ENCODE measurements at places on chromosomes 3 and 15.

DNA sequence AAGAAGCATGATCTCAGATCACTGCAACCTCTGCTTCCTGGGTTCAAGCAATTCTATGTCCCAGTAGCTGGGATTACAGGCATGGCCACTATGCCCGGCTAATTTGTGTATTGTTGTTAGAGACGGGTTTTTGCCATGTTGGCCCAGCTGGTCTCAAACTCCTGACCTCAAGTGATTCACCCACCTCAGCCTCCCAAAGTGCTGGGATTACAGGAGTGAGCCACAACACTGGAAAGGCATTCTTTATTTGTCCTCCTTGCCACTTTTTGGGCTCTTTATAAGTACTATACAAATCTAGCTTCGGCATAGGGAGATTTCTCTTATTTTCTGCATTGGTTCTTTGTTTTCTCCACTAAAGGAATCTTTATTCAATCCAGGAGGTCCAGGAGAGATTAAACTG lies 18.6 kb downstream of the CMTM8 start:
- DNase-seq: no peak

DNA sequence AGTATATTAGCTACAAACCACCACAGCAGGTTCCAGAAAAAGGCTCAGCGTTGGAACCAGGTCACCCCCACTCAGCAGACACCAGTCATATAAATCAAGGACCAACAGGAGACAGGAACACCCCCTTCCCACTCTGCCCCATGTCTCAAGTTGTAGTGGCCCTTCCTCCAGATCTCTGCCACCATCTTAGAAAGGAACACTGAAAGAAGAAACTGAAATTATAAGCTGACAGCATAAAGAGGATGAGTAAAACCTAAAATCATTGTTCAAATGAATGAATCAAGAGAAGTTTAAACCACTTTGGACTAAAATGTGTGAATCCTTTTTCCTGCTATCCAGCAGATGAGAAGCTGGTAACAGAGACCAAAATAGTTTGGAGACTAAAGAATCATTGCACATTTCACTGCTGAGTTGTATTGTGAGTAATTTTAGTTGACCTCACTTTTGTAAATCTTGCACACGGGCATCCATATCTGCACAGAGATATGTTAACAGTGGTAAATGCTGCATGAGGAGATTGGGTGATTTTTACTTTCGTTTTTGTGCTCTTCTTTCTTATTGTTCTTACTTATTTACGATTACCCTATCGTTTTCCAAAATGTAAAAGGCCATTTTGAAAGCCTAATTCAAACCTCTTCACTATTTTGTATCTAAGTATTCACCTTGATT lies 19.8 kb downstream of the CCR3 start:
- no peak for DNase-seq

DNA sequence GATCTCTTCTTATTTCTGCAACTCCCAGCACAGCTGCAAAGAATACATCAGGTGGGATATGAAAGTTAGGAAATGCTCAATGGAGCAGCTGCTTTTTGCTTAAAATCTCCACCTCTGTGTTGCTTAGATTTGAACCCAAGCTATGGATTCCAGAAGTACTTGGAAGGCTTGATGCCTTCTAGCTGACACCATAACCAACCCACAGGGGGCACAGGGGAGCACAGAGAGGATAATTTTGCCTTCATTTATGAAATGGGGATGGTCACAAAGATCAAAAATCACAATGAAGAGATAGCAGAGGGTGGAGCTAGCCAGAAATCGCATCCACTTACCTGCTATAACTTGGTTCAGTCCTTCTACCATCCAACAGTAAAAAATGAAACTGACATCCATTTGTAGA lies 75.7 kb downstream of the DUT start:
- no peak for DNase-seq

DNA sequence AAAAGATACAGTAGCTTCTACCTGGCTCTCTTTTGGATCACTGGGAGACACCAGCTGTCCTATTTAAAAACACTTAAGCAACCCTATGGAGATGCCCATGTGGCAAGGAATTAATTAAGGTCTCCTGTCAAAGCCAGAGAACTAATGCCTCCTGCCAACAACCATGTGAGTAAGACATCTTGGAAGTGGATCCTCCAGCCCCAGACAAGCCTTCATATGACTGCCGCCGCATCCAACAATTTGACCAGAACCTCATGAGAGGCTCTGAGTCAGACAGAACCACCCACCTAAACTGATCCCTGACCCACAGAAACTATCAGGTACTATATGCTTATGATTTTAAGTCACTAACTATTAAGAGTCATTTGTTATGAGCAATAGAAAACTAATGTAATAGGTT lies 22.3 kb downstream of the IFT80 start:
- no peak for DNase-seq

DNA sequence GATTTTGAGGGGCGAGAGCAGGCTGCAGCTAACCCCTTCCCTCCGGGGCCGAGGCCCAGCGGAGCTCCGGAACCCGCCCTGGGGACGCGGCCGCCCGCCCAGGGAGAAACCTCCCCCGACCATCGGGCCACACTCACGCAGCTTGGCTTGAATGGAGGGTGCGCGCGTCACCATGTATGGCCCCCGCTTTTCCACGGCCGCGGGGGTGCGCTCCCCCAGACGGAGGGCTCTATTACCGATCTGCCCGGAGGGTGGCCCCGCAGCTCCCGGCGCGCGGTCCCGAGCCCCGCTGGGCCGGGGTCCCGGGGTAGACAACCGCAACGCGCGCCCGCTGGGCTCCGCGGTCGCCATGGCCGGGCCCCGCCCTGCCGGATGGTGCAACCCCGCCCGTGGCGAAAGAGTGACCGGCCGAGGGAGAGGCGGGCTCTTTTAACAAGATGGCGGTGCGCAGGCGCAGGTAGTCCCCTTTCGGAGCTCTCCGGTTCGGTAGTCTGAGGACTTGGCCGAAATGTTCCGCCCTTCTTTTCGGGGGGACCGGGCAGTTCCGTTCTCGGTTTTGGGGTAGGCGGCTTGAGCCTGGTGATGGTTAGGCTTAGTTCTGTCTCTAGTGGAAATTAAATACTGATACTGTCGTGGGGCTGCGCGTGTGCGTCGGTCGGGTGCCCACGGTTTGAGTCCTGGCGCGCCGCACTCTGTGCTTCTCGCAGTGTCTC lies at the start of gene FAM219B:
Gene FAM219B, minus strand, starts transcription at position 402 of the 713 bp plus-strand sequence. Its CDS starts 51 bp downstream, at position 351.
- DNase-seq: no peak

DNA sequence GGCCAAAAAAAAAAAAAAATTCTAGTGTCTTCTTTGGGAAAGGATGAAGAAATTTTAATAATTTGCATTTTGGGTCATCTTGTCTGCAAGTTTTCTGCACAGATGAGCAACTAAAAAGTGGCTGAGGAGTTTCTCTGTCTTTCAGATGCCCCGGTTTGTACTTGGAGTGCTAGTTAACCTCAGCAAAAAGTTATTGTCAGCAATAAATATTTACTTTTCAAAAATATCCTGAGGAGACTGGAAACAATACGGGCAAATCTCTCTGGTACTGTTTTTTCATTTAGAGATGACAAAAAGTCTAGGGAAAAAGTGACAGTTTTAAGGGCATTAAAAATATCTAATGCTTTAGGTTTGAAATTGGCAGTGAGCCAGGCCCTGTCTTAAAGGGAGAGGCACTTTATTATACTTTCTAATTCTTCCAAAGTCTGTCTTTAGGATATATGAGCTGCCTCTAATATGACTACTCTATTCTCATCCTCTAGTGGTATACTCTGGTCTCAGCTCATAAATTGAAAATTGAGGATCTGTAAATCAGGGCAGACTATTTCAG lies 436.0 kb upstream of the NR2F2 start:
- DNase-seq: no peak

DNA sequence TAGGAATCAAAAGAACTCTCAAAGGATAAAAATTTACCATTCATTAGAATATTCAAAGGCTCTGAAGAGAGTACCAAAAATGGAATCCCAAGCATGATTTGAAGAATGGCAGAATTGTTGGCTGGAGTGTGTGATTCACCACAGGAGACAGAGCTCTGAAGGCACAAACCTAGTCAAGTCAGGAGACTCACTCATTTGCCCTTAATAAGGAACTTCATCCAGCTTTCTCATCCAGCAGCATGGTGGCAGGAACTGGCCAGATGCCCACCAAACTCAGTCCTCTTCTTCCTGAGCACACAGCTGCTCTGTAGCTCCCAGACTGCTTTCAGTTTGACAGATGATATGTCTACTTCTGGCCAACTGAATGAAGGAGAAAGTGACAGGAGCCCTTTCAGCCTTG lies 16.5 kb upstream of the HEG1 start:
- DNase-seq: no peak

- no peak for DNase-seq
These were observed 228.9 kb downstream of the XXYLT1 start for GRCh38 chr3:195041871-195042742.

DNA sequence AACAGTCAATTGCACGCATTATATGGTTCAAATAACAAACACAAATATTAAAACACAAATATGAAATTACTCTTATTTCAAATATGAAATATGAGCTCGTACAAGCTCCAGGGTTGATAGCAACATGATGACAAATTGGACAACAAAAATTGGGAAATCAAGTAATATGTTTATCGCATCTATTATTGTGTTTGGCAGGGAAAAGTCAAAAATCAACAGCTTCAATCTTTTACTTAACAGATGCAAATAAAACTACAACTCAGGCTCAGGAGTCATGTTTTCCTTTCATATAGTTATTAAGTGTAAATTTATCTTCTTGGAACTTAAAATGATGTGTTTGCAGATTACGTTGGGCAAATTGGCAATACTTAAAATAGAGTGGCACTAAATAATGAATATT lies 41.4 kb downstream of the ZPLD1 start:
- DNase-seq: no peak

DNA sequence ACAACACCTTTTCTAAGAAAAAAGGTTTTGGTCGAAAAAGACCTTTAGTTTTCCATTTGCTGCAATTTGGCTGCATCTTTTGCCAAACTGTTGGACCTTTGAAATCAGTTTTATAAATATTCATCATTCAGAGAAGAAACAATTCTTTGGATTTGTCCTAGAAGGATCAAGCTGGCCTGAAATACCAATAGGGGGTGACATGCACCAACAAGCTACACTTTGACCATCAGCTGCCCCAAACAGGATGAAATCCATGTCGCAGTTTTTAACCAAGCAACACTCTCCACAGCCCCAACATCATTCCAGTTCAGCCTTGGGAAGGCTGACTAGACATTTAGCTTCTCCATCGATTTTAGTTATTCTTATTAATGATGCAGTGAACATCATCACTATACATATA lies 9.8 kb downstream of the RPL15 start:
- DNase-seq: no peak

DNA sequence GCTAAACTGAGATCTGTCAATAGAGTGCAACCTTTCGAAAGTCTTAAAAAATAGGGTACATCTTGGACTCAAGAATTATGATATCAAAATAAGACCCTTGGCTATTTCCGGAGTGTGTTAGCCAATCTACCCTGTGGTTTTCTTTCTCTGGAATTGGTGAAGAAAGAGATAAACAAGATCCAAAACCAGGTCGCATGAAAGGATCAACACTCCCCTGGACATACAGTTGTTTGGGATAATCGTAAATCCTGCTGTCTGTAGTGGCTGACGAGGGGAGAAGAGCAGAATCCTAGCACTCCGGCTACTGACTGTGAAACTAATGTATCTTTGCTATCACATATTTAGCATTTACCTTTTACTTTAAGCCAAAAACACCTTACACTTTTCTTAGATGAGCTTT lies 30.9 kb downstream of the FNDC3B start:
- no peak for DNase-seq

DNA sequence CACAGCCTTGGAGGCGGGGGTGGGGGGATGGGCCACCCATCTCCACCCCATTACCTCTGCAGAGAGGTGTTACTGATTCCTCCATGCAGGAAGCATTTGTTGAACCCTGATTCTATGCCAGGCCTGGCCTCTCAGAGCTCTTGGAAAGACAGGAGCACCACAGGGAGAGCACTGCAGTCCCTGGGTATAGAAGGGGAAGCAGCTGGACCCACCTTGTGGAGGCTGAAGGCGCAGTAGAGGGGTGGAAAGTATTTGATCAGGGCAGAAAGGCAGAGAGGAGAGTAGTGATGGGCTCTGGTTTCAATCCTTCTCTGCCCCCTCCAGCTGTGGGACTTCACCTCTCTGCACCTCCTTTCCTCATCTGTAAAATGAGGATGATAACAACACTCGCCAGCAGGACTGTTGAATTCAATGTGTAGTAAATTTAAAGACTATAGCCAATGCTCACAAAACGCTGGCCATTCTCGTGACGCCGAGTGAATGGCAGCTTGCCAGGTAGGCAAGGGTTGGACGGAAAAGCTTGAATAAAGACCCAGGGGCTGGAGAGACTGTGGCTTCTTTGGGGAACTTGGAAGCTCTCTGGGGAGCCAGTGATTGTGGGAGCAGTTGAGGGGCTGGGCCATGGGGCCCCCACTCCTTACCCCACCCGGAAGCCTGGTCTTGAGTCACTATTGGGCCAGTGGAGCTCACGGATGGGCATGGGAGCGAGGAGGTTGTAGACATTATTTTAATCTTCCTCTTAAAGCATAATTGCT lies 8.0 kb upstream of the CCDC33 start:
- no peak for DNase-seq

- DNase-seq: no peak
These were observed 151.9 kb downstream of the ADAMTS17 start for GRCh38 chr15:100189849-100190248.

GRCh38 chr3:129738172-129738571 lies 131.7 kb upstream of the PLXND1 start:
- DNase-seq: no peak

DNA sequence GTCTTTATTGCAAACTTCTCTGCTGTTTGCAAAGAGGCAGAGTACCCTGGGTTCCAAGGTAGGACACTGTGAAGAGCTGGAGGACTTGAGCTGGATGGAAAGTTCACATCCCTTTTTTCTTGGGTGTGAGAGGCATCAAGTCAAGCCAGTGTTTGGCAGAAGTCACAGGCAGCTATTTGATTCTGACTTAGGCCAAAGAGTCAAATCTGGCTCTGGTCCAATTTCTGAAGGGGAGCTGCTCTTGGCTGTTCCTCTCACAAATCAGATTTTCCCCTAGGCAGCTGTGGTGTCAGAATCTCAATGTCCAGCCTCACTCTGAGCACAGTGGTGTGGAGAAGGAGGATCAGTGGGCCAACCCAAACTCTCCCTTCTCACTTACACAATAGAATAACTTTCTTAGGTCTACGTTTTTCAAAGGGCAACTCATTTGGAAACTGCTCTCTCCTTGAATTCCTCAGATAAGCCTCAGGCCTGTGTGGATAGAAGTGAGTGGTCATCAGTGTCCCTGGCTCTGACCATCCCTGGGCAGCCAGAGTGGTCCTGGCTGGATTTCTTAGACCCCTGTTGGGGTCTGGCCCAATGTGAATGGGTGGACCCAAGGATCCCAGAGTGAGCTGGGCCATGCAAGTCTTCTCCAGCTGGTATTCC lies 18.2 kb upstream of the AMOTL2 start:
- no peak for DNase-seq

GRCh38 chr3:17386432-17386831 lies 356.0 kb downstream of the TBC1D5 start:
- DNase-seq: no peak

DNA sequence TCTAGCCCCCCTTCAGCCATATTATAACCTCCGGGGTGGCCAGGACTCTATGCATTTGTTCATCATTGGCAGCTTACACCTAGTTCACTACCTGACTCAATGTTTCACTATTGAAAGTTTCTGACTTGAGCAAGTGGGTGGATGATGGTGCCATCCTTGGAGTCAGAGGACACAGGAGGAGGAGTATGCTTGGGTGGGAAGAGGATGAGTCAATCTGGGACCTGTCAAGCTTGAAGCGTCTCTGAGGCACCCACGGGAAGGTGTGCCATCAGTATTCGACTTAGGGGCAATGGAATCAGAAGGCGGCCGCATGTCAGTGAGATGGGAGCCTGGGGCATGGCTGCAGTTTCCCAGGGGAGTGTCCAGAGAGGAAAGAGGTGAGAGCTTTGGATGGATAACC lies 133.3 kb downstream of the EPHB1 start:
- DNase-seq: no peak

- no peak for DNase-seq
These were observed 41.8 kb downstream of the ITGB5 start for GRCh38 chr3:124845406-124845805.

Data from brain pericyte (primary cell).